ENCODE measurements at places on chromosomes 1 and 21.

DNA sequence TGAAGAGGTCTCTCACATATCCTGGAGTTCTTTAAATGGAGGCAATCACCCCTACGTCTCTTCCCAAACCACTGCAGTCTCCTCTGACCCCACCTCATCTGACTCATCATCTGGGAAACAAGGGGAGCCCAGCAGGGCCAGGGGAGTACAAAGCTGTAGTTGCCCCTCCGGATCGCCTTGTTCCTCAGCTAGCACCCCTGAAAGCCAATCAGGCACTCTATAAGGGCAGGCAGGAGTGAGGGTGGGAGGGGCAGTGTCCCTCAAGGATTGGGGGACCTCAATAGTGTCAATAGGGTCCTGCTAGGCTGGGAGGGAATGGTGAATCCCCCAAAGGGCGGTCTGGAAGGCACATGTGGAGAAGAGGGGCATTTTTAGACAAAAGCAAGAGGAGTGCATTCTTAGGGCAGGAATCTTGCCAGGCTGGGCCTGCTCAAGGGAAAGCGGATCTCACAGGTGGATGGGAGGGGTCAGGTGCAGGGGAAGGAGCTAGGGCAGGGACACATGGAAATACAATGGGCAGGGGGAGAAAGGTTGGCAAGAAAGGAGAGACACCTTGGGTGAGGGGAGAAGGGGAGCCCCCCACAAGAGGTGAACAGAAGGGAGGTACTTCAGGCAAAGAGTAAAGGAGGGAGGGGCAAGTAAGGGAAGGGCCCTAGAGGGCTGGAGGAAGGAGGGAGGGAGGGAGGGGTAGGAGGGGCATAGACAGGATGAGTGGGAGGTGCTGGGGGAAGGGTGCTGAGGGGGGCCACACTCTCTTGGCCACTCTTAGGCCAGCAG, 5.8 kb downstream of the SHISA4 start:
- DNase-seq: no peak

GRCh38 chr1:234578087-234578486, 31.9 kb downstream of the IRF2BP2 start:
- DNase-seq: no peak

- DNase-seq: no peak
Observed at GRCh38 chr1:62573675-62574074, 23.6 kb upstream of the ANGPTL3 start.

- DNase-seq: no peak
Observed at GRCh38 chr1:174953285-174954072, 46.3 kb upstream of the CACYBP start.

DNA sequence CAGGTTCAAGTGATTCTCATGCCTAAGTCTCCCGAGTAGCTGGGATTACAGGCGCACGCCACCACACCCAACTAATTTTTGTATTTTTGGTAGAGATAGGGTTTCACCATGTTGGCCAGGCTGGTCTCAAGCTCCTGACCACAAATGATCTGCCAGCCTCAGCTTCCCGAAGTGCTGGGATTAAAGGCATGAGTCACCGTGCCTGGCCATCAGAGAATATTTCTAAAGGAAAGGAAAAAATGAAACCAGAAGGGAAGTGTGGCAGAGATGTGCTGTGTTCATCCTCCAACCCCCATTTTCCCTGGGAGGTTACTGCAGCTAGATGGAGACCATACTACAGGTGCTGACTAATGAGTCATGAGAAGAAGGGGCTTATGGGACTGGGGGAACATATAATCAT, 964.1 kb downstream of the TTLL7 start:
- no peak for DNase-seq

- no peak for DNase-seq
Observed at GRCh38 chr1:232468249-232468648, 161.7 kb downstream of the SIPA1L2 start.

DNA sequence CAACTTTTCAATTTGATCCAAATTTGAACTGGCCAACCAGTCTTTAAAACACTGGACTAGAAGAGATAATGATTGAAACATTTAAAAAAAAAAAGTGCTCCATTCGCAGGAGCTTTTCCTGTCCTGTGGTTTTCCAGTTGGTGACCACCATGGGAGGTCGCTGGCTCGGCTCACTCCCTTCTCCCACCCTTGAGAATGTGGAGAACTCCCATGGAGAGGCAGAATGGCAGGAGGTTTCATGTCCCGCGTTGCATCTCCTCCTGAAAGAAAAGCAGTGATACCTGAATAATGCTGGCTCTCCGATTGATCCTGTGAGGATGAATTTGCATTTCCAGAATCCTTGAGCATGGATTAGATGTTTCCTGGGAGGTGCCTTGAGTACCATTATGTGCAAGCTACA, 16.5 kb upstream of the MPZL1 start:
- DNase-seq: no peak

- no peak for DNase-seq
Observed at GRCh38 chr1:42689912-42690311, 7.7 kb downstream of the YBX1 start.

DNA sequence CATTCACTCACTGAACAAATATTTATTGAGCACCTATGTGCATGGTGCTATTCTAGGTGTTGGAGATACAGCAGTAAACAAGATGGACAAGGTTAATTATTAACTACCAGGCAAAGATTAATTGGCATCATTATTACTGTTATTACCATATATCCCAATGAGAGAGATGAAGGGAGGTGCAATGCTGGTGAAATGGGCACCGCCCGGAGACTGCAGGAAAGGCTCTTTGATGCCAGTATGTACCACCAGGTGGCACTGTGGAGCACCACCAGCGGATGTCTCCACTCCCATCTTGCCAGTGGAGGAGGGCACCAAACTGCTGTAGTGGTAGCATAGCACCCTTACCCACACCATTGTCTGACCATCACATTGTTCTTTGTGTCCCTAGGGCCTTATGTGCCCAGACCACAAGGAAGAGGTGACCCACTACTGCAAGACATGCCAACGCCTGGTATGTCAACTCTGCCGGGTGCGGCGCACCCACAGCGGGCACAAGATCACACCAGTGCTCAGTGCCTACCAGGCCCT, 3.0 kb downstream of the TRIM46 start:
- DNase-seq: peak; percentile 76

DNA sequence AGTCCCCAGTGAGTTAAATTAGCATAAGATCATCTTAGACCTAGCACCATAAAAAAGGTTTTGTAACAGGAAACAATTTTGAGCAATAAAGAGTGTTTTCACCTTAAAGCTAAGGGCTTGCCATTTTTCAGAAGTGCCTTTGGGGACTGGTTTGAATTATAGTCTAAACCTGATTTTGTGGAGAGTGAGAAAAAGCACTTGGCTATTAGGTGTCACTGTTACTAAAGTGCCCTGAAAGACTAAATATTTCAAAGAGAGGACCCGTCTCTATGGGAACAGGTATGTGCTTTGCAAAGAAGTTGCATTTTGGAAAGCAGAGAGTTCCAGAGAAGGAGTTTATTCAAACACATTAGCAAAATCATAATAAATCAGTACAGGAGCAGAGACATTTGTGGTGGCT, 9.1 kb downstream of the NTNG1 start:
- no peak for DNase-seq

- DNase-seq: no peak
Observed at GRCh38 chr1:94276988-94277434, 39.6 kb upstream of the ARHGAP29 start.

GRCh38 chr1:203870245-203870644, 8.8 kb downstream of the SNRPE start:
- DNase-seq: no peak

DNA sequence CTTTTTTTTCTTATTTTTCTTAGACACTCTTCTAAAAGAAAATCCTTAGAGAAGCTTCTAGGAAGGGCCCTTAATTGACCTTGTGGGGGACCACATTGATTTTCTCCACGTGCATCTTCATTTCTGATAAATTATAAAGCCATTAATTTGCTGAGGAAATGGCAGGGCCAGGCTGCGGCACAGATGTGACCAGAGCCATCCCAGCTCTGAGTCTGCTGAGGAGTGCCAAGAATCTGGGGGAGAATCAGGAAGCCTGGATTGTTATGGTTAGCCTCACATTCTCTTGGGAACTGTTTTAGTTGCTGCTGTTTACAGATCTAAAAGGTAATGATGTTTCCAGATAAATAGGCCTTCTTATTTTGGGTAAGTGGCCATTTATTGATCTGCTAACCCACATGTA, 16.2 kb downstream of the PROX1 start:
- DNase-seq: no peak

DNA sequence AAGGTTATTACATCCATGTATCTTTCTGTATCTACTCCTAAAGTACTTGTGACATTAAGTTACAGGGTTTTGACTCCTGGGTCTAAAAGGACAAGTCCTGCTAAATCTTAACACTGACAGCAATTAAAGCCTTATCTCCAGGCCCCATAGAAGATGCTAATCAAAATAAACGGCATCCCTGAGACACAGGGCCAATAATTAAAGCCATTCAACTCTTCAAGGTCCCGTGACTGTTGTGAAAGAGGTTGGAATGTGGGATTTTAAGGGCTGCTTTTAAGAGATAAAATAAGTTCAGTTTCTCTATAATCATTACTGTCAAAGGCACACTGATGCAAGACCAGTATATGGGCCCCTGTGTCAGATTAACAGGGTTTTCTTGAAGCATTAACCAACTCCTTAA, 8.3 kb downstream of the DNAI4 start:
- no peak for DNase-seq
